Body of pancreas (tissue), 4 donors: ENCODE measurements at places on chromosomes 5 and 9. TPM values are rescaled to one million over a fixed set of nuclear protein-coding genes. Genes with fewer than 3 reads are reported as not detected.
A peak's percentile ranks its signal among the peaks of the same experiment; 100 is the strongest.

DNA sequence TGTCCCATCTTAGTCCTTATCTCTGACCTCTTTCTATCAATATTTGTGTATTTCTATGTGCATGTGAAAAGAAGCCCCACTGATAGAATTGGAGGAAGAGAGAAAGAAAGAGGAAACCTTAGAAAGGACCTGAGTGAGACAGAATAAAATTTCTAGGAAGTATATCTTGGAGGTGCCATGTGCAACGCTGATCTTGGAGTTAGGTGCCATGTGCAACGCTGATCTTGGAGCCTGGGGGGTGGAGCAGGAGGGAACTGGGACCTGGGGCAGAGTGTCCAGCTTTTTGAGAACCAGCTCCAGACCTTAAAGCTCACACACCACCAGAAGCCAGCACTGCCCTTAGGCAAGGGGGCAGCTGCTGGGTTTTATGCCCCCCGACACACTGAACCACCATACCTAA is 89.4 kb downstream of the SHC3 start:
- H3K27me3 ChIP-seq, result no peaks in the 10 kb centered on the region
- DNase-seq, result no peak
- H3K36me3 ChIP-seq, result no peaks in the 10 kb centered on the region
- no peak overlapping the region for H3K27ac ChIP-seq

GRCh38 chr5:55427157-55427556 is 107.6 kb downstream of the PLPP1 start:
- peak; percentile 54 for DNase-seq
- H3K36me3 ChIP-seq, result peaks cover 6% of the 10 kb centered on the region
- H3K4me3 ChIP-seq, result no peak overlapping the region
- peaks cover 20% of the 10 kb centered on the region for H3K4me1 ChIP-seq
- peak overlapping the region; percentile 10 for H3K27ac ChIP-seq
- no peaks in the 10 kb centered on the region for H3K27me3 ChIP-seq

DNA sequence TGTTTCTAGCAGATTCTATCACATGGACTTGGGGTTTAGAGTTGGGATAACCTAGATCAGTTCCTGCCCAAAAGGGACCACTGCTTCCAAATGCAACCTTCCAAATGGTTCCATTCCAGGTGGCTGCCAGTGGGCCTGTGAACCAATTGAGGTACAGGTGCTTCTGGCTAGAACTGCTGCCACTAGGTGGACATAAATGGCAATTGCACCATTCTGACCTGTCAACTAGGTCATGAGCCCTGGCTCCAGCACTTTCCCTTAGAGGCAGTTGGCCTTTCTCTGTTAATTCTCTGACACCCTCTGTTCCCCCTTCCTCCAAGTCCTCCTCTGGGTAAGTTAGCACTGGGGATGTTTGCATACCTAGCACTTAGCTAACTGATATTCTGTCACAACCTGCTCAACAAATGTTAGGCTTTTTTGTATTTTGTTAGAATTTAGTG is 16.6 kb upstream of the HEMGN start:
- H3K4me1 ChIP-seq, result no peaks in the 10 kb centered on the region
- no peak overlapping the region for H3K4me3 ChIP-seq
- H3K27ac ChIP-seq, result no peak overlapping the region
- peak; percentile 69 for DNase-seq
- no peaks in the 10 kb centered on the region for H3K36me3 ChIP-seq
- H3K27me3 ChIP-seq, result no peaks in the 10 kb centered on the region

DNA sequence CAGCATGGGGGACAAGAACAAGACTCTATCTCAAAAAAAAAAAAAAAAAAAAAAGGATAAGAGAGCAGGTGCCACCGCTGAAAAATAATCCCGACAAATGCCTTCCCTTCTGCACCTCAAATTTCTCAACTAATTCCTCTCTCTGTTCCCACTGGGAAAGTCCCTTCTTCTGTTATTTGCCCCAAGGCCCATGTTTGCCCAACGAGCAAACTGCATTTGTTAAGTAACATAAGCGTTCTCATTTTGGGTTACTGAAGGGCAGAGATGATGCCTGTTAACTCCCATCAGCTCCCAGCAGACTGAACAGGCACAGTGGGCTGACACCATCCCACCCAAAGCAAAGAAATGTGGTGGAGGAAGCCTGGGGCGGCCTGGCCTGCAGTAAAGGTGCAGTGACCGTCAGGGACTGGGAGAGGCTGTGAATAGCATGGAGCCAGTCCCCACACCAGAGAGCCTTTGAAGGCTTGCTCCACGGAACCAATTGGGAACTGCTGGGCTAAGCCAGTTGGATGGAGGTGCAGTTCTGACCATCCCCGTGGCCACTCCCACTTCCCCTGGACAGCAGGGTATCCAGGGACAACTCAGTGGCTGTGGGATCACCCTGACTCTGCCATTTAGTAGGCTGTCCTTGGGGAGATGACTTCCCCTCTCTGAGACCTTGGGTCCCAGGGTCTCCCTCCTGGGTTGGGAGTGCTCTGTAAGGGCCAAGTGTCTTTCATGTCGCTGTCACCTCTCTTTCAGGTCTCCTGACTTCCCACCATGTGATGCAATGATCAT is 149.7 kb upstream of the IER5L start:
- H3K27me3 ChIP-seq, result no peaks in the 10 kb centered on the region
- H3K4me1 ChIP-seq, result peaks cover 9% of the 10 kb centered on the region
- no peak overlapping the region for H3K4me3 ChIP-seq
- no peak for DNase-seq
- H3K36me3 ChIP-seq, result no peaks in the 10 kb centered on the region

DNA sequence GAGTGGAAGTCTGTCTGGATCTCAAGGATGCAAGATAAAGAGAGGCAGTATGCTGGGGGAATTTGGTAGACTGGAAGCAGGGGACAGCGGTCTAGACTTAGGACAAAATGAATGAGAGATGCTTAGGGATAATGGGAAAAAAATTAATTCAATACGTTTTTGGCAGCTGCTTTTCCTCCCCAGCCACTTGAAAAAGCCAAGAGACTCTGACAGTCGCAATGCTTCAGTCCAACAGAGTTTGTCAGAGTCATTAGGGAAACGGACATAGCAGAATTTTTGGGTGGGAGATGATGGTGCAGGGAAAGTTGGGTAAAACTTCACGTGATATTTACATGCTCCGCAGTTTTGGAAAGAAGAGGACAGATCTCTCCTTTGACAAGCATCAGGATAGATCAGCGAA is 129.7 kb downstream of the GOLPH3 start:
- H3K4me3 ChIP-seq, result no peak overlapping the region
- DNase-seq, result no peak
- no peaks in the 10 kb centered on the region for H3K36me3 ChIP-seq
- no peaks in the 10 kb centered on the region for H3K27me3 ChIP-seq

GRCh38 chr9:88802533-88802932 is 188.7 kb upstream of the S1PR3 start:
- no peak overlapping the region for H3K4me3 ChIP-seq
- no peaks in the 10 kb centered on the region for H3K4me1 ChIP-seq
- no peaks in the 10 kb centered on the region for H3K36me3 ChIP-seq

DNA sequence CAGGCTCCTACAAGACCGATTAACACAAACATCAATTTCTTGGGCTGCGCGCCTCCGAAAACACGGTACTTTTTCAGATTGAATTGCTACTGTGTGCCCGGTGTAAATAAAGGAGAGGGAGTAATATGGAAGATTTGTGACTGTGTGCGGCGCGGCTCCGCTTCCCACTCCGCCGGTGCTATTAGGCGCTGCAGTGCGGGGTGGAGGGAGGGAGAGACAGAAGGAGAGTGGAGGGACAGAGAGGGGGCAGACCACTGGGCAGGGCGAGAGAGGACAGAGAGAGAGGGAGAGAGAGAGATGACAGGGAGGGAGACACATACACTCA is 24.7 kb upstream of the RNU6ATAC start:
- H3K27ac ChIP-seq, result no peak overlapping the region
- H3K27me3 ChIP-seq, result peaks cover 5% of the 10 kb centered on the region
- H3K4me1 ChIP-seq, result peaks cover 10% of the 10 kb centered on the region
- DNase-seq, result no peak
- no peak overlapping the region for H3K4me3 ChIP-seq

DNA sequence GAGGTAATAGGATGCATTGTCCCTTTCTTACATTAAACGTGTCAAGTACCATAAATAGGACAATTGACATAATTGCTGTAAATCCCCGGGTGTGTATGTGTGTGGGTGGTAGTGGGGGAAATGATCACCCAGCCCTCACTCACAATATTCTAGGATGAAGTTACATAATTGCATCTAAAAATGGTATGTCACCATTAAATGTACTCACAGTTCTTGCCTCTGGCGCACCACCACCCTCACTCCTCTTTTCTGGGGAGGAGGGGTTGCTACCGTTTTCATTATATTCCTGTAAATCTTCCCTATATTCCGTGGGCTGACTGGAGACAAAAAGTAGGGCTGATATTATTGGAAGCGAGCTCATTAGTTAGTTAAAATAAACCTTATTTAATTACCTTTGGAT is 563.8 kb downstream of the TLR4 start:
- H3K36me3 ChIP-seq, result no peaks in the 10 kb centered on the region
- no peak for DNase-seq
- no peak overlapping the region for H3K27ac ChIP-seq

GRCh38 chr5:132591145-132591544 is 34.4 kb downstream of the RAD50 start:
- H3K27me3 ChIP-seq, result no peaks in the 10 kb centered on the region
- no peak overlapping the region for H3K27ac ChIP-seq
- no peak for DNase-seq
- no peak overlapping the region for H3K4me3 ChIP-seq

GRCh38 chr5:68266457-68266856 is 50.9 kb downstream of the PIK3R1 start:
- peak overlapping the region; percentile 40 for H3K27ac ChIP-seq
- DNase-seq, result no peak
- no peak overlapping the region for H3K4me3 ChIP-seq
- H3K36me3 ChIP-seq, result no peaks in the 10 kb centered on the region

- no peaks in the 10 kb centered on the region for H3K36me3 ChIP-seq
- H3K27ac ChIP-seq, result no peak overlapping the region
- H3K4me1 ChIP-seq, result peaks cover 4% of the 10 kb centered on the region
- no peak for DNase-seq
- H3K4me3 ChIP-seq, result no peak overlapping the region
Measured at GRCh38 chr5:56389261-56389660, 156.1 kb upstream of the ANKRD55 start.

DNA sequence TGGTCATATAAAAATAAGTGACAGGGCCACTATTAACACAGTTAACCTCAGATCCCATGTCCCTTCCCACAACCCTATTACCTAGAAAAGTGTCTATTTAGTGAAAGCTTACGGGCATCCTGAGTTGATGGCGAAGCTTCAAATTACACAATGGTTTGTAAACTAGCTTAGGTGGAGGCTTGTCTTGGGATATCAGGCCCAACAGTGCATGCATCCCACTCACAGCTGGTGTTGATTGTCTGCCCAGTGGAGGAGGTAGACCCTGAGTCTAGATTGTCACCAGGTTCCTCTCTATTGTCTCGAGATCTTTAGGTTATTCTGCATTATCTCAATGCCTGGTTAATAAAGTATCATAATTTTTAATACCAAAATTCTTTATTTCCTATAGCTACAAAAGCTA is 30.4 kb downstream of the PRELID2 start:
- H3K36me3 ChIP-seq, result no peaks in the 10 kb centered on the region
- DNase-seq, result no peak
- H3K27me3 ChIP-seq, result no peaks in the 10 kb centered on the region

- no peak overlapping the region for H3K27ac ChIP-seq
- H3K4me1 ChIP-seq, result no peaks in the 10 kb centered on the region
- H3K27me3 ChIP-seq, result no peaks in the 10 kb centered on the region
- no peak overlapping the region for H3K4me3 ChIP-seq
- DNase-seq, result no peak
Measured at GRCh38 chr5:80926536-80926935, 33.6 kb upstream of the RASGRF2 start.

- H3K27ac ChIP-seq, result no peak overlapping the region
- DNase-seq, result no peak
- H3K4me3 ChIP-seq, result no peak overlapping the region
Measured at GRCh38 chr9:19663570-19663969, 125.3 kb downstream of the SLC24A2 start.

DNA sequence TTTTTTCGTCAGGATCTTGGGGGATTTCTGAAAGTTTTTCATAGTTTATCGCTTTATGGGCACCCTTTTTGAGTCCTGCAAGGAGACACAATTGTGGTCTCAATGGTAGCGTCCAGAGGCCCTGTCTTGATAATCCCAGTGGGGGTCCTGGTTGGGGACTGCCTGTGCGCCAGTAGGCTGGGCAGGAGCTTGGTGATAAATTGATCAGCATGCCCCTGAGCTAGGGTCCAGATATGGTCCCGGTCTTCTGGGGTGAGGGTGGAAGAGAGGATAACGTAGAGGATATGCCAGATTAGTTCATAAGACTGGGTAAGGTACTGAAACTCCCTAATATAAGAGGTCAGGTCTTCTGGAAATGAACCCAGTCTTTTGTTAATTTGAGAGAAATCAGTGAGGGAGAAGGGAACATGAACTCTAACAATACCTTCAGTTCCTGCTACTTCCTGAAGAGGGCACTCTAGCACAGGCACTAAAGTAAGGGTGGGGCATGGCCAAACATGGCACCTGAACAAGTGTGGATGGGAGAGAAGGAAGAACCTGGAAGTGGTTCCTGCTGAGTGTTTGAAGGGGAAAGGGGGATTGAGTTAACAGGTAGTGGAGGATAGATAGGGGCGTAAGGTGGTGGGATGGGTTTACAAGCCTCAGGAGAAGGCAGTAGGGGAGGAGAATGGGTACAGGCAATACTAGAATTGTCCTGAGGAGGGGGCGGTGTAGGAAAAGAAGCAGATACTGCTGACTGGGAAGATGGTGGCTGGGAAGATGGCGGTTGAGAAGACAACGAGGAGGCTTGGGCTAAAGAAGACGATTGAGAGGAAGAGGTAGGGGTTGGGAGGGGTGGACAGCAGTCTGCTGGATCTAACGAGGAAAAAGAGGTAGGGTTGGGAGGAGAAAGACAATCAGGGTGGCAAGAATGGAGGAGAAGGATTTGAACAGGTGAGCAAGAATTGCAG is 33.8 kb upstream of the ANXA2R start:
- H3K27me3 ChIP-seq, result no peaks in the 10 kb centered on the region
- peaks cover 11% of the 10 kb centered on the region for H3K4me1 ChIP-seq
- no peak overlapping the region for H3K4me3 ChIP-seq
- DNase-seq, result peak; percentile 33
- no peak overlapping the region for H3K27ac ChIP-seq

- H3K36me3 ChIP-seq, result no peaks in the 10 kb centered on the region
- no peak for DNase-seq
- no peak overlapping the region for H3K4me3 ChIP-seq
- H3K27ac ChIP-seq, result no peak overlapping the region
- no peaks in the 10 kb centered on the region for H3K4me1 ChIP-seq
Measured at GRCh38 chr9:36802201-36802920, 229.7 kb downstream of the MELK start.

GRCh38 chr5:167208911-167209310 is 1082.5 kb upstream of the WWC1 start:
- H3K27me3 ChIP-seq, result no peaks in the 10 kb centered on the region
- no peak overlapping the region for H3K4me3 ChIP-seq
- no peaks in the 10 kb centered on the region for H3K4me1 ChIP-seq
- H3K27ac ChIP-seq, result no peak overlapping the region

Gene SLCO6A1
- total RNA-seq, result not detected

Gene FAXDC2
- 10.9 TPM for total RNA-seq

Gene TMEM174
- total RNA-seq, result not detected

Gene SPINK7
- total RNA-seq, result not detected

Gene HAVCR1
- total RNA-seq, result not detected

Gene AQP7
- 29.7 TPM for total RNA-seq

Gene COL5A1
- 14.5 TPM for total RNA-seq

Gene FBN2
- total RNA-seq, result not detected
